ENCODE measurements at places on chromosomes 4 and X. TPM values are rescaled to one million over a fixed set of nuclear protein-coding genes. Genes with fewer than 3 reads are reported as not detected.

PITX2 gene
- 0.33 TPM for total RNA-seq

DNA sequence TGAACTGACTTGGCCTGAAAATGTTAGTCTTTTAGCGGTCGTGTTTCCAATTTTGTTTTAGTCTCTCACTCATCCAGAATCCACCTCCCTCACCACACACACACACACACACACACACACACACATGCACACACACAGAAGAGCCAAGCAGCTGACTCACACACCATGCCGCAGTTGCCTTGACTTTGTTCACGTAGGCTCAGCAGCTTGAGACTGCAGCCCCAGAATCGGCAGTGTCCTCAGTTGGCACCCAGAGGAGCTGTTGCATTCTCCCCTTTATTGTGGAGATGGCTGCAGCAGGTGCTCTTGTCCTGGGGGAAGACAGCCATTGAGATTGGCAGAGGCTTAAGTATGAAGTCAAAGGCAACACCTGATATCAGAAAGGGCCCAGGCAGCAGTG lies 20.9 kb upstream of the XPNPEP2 start:
- H3K4me1 ChIP-seq = peaks cover 2% of the 10 kb centered on the region
- H3K36me3 ChIP-seq = no peaks in the 10 kb centered on the region
- H3K27me3 ChIP-seq = no peaks in the 10 kb centered on the region
- no peak overlapping the region for H3K4me3 ChIP-seq
- no peak overlapping the region for H3K27ac ChIP-seq

SSX2 gene
- total RNA-seq = not detected

DNA sequence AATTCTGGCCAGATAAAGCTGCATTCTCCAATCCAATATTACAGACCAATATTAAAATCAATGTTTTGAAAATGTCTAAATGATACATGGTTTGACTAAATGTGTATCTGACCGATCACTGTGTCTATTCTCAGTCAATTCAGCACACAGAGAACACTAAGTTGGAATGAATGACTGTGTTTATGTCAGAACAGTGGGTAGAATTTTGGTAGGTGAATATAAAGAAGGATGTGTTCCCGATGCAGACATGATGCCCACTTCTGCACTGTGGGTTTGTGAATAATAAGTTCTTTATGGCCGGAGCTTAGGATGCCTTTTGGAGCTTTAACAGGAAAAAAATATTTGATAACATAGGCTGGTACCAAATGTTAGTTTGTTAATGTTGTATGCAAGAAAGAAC lies 113.2 kb upstream of the GIMD1 start:
- no peaks in the 10 kb centered on the region for H3K4me1 ChIP-seq
- no peak for DNase-seq
- no peak overlapping the region for H3K4me3 ChIP-seq
- no peaks in the 10 kb centered on the region for H3K27me3 ChIP-seq

FREM3 gene
- 0.71 TPM for total RNA-seq
